Right forelimb (tissue), 1 donor: ENCODE measurements at places on chromosomes 12 and 14.

GRCh38 chr12:84198294-84198946 is 714.2 kb downstream of the SLC6A15 start:
- DNase-seq = no peak

DNA sequence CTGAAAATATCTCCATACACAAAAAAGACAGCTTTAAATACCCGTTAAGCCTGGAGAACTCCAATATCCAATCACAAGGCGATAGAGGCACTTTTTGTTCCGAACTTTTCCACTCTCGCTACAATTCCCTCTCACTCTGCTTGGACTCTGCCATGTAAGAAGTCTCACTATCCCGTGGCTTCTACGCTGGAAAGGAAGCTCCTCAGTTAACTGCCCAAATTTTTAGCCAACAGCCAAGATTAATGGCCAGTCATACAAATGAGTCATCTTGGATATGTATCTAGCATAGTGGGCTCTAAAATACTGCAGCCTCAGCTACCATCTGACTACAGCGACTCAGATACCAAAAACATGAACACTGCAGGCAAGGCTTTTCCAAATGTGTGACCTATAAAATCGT is 45.5 kb upstream of the RERGL start:
- DNase-seq = no peak

DNA sequence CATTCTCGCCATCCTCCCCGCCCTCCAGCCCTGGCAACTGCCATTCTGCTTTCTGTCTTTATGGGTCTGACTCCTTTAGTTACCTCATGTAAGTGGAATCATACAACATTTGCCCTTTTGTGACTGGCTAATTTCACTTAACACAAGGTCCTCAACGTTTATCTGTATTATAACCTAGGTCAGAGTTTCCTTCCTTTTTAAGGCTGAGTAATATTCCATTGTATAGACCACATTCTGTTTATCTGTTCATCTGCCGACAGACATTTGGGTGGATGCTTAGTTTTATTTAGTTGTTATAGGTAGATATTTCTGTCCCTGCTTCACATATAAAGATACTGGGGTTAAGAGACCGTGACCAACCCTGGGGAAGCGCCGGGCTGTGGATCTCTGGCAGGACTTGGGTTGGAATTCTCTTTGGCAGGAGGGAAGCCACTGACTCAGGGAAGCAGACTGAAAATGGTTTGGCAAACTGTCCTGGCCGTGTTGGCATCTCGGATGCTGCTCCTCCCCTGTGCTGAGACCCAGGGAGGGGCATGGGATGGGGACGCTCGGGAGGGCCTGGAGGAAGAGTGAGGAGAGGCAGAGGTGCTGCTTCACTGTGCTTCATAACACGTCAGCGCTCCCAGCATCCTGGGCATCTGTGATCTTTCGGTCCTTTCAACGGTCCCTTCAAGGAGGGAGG is 38.9 kb downstream of the TEAD4 start:
- DNase-seq = no peak

DNA sequence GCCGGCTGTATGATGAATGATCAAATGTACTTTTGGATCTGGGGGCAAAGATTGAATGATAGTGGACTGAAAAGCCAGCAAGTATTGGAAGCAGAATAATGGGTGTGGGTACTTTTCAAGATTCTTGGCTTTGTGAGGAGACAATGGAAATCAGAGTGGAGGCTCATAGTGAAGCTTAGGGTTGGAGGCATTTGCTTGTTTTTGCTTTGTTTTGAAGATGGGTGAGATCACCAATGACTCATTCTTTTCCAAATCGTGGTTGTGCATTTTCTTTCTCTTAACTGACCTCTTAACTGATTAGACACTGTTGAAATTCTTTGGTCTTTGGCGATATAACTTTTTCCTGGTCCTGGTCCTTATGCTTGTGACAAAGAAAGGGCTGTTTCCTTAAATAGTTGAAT is 54.4 kb downstream of the PELI2 start:
- no peak for DNase-seq

- no peak for DNase-seq
Measured at GRCh38 chr14:103382376-103382775, 2.8 kb upstream of the MARK3 start.

DNA sequence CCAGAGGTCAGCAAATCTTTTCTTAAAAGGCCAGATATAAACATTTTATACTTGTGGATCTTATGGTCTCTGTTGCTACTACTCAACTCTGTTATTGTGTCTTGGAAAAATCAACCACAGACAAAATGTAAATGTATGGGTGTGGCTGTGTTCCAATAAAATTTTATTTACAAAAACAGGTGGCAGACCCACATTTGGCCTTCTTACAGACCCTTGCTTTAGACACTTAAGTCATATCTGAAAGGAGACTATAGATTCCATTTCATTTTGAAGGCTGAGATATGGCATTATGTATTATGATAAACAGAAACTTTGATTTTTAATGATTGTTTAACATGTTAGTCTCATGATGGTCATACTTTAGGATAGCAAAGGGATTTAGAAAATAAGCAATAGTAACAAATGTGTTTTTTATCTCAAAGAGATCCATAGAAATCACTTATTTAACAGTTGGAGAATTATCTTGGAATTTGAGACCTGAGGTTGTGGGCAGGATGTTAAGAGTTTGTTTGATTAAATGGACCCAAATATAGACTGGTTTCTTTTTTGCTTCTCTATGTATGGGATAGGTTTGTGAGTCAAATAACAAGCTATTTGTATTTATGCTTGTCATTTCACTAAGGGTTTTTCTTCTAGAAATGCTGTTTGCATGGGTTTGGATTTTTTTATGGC is 51.2 kb downstream of the PPFIBP1 start:
- DNase-seq = no peak

- DNase-seq = no peak
Measured at GRCh38 chr14:100815478-100816285, 10.2 kb upstream of the MEG3 start.

DNA sequence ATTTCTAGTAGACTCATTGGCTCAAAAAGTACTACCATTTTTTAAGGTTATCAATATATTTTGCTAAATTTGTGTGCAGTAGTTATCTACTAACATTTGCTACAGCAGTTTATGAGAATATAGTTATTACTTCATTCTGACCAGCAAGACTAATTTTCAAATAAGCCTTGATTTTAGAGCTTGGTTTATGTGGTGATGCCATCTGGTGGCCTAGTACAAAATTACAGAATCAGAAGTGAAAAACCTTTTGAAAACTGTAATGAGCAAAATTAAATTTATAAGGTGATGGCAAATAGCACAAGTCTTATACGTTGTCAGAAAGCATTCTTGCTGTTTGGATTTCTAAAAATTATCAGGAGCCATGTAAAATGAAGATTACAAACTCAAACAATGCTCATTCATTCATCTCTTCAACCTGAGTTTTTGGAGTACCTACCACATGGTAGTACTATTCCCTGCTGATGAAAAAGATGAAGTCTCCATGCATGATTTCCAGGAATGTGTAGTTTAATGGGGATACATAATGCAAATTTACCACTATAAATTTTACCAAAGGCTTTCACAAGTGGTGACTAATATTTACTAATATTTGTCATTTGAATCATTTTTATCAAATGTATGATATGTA is 51.0 kb downstream of the MAGOHB start:
- DNase-seq = no peak

DNA sequence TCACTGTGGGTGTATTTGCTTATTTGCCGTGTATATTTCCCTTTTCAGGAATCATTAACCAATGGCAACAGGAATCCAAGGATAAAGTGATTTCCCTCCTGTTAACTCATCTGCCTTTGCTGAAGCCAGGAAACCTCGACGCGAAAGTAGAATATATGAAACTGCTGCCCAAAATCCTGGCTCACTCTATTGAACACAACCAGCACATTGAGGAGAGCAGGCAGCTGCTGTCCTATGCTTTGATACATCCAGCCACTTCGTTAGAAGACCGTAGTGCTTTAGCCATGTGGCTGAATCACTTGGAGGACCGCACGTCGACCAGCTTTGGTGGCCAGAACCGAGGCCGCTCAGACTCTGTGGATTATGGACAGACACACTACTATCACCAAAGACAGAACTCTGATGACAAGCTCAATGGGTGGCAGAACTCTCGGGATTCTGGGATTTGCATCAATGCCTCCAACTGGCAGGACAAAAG is 135.1 kb downstream of the SAMD4A start:
- no peak for DNase-seq

- no peak for DNase-seq
Measured at GRCh38 chr14:104094056-104094708, 8.7 kb downstream of the ASPG start.
